NK-92 treated with Interleukin-12 subunit alpha and Interleukin-12 subunit beta, amount 100 ng/mL, for 24 hours (cell line): ENCODE measurements at places on chromosomes 12 and 14.
A peak's percentile ranks its signal among the peaks of the same experiment; 100 is the strongest.

- no peak for DNase-seq
These were observed 21.6 kb upstream of the STAC3 start for GRCh38 chr12:57272337-57273151.

- no peak for DNase-seq
These were observed 67.3 kb downstream of the PTPRO start for GRCh38 chr12:15389561-15389960.

DNA sequence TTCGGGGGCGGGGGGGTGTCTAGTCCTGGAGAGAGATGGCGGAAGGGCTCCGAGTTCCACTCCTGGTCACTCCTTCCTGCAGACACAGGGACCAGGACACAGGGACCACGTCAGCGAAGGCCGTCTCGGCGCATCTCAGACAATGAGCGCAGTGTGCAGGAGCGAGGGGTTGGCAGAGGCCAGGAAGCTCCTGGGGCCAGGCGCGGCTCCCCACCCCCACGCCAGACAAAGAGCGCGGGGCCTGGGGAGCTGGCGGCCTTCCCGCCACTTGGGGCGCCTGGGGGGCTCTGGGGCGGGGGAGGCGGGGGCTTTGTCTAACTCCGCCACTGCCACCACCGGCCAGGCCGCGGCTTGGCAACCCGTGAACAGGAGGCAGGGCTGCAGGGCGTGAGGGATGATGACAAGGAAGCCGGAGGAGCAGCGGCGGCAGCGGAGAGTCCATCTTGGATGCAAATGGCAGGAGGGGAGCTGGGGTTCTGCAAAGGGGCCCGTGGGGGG, 2.2 kb downstream of the CDK2AP1 start:
- no peak for DNase-seq

GRCh38 chr12:101838628-101839323, 8.0 kb upstream of the GNPTAB start:
- DNase-seq = no peak

GRCh38 chr12:27709932-27710591, 570 bp upstream of the MRPS35 start:
- no peak for DNase-seq

- no peak for DNase-seq
These were observed 94.1 kb downstream of the LGMN start for GRCh38 chr14:92654239-92654901.

DNA sequence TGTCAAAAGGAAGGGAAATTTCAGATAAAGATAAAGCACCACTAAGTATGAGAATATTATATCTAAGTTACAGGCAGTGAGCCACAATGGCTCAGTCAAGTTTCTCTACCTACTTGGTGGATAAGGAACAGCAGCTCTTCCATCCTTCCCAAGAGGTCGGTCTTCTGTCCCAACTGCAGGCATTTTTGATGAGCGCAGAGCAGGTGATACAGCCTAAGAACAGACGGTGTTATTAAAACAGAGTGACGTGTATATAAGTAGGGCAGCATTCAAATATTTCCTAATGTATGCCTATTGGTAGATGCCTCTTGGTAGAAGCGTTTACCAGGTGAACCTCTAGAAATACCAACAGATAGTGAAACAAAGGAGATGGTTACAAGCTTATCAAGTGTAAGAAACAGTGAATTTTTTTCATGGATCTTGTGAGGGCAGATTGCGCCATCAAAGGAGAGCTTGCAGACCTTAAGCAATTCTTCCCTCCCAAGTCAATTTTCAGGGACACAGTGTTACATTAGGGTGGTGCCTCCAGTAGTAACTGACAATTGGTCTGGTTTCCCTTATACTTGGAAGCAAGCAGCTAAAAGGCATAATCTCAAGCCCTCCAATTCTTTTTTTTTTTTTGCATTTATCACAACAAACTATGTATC, 274.5 kb downstream of the MED13L start:
- DNase-seq = no peak

- peak; percentile 98 for DNase-seq
These were observed at the start of the genes MPHOSPH9 and MTRFR for GRCh38 chr12:123232807-123233504. Gene MPHOSPH9 (minus strand): TSS chr12:123233141. CDS start chr12:123230364, 2,777 bp downstream. Gene MTRFR (plus strand): TSS chr12:123233436. CDS start chr12:123253675, 20,239 bp downstream.

- DNase-seq = no peak
These were observed 7.2 kb upstream of the LGALS3 start for GRCh38 chr14:55121628-55122439.

GRCh38 chr12:119808441-119808840, 68.7 kb downstream of the CIT start:
- no peak for DNase-seq

DNA sequence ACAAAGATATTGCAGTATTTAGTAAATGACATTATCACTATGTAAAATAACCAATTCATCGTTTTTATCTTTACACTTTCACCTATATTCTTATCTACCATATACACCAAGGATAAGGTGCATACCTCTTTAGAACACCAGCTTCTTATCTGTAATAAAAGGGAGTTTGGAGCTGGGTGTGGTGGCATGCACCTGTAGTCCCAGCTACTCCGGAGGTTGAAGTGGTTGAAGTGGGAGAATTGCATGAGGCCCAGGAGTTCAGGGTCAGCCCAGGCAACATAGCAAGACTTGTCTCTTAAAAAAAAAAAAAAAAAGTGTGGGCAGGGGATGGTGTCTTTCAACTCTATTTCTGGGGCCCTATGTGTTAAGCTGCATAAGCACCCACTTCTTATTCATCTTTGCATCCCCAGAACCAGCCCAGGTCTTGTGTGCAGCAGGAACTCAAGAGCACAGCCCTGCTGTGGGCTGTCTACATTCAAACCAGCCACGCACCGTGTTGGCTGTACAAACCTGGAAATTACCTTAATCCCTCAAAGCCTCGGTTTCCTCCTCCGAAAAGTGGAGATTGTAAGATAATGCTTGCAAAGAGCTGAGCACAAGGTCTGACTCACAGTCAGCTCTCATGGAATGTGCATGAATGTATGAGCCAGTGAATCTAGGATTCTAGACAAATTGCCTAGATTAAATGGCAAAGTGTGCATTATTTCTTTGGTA, 256.6 kb upstream of the FOXN3 start:
- no peak for DNase-seq

DNA sequence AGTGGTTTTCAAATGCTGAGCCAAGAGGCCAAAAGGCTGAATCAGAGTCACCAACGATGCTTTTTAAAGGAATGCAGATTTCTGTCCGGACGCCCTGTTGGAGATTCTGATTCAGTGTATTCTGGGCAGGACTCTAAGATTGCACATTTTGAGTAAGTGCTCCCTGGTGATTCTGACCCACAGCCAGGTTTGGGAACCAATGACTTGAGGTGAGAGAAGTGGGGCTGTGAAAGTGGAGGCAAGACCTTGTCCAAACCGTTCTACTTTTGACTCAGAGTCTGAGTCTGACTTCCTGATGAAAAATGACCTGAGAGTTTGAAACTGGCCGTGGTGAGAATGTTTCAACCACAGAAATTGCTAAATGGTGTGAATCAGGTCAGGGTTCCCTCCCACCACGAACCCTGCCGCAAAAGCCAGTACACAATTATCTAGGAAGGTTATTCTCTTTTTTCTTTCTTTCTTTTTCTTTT, 90.2 kb downstream of the NTN4 start:
- DNase-seq = peak; percentile 43

DNA sequence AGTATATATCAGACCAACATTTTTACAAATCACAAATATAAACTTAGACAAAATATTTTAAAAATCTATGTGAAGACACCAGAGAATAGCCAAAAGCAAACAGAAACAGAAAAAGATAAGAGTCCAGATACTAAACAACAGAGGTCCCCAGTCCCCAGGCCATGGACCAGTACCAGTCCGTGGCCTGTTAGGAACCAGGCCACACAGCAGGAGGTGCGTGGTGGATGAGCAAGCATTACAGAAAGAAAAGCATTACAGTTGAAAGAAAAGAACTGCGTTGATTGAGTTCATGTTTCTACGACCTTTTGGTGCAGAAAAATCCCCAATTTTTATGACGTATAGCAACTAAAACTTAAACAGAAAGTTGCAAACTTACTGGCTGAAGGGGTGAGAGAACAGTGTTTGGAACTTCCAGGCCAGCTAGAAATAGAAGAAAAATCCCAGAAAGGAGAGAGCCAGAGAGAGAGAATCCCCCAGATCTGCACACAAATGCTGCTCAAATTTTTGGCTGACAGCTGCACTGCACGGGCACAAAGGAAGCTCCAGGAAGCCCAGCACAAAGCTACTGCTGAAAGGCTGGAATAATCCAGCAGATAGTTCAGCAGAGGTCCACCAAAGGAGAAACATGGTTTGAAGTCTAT, 159.6 kb upstream of the C14orf180 start:
- no peak for DNase-seq

DNA sequence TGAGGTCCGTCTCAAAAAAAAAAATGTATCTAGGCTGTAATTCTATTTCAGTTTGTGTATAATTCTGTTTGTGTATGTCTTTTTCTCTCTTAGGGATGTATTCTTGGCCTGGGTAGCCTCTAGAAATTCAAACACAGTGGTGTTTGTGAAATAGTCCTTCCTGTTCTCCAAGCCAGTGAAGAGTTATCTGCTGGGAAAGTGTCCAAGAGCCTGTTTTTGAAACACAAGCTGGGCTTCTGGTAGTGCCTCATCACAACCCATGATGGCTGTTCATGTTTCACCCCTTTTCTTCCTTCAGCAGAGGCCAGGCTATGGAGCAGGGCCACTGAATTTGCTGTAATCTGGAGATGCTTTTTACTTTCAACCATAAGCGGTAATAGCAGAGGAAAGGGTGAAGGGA, 14.7 kb downstream of the METTL3 start:
- DNase-seq = no peak

GRCh38 chr12:132327336-132328171, 1.8 kb downstream of the GALNT9 start:
- no peak for DNase-seq

GRCh38 chr12:14257734-14258574, 107.5 kb upstream of the ATF7IP start:
- DNase-seq = peak; percentile 3

- no peak for DNase-seq
These were observed 221.9 kb downstream of the PELI2 start for GRCh38 chr14:56339855-56340701.

DNA sequence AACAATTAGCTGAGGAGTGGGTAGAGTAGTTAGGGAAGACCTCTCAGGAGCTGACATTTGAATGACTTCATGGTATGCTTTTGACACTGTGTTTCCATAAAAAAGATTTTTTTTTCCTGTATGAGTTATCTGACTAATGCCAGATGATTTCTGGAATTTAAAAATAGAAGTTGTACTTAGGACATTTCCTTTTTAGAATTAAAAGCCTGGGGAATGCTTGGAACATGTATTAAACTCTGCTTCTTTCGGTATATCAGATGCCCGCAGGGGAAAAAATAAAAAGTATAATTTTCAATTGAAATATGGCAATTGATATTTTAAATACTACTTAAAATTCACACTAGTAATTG, 41.1 kb downstream of the BRMS1L start:
- no peak for DNase-seq

- no peak for DNase-seq
These were observed 142.8 kb downstream of the PAWR start for GRCh38 chr12:79547735-79548609.

DNA sequence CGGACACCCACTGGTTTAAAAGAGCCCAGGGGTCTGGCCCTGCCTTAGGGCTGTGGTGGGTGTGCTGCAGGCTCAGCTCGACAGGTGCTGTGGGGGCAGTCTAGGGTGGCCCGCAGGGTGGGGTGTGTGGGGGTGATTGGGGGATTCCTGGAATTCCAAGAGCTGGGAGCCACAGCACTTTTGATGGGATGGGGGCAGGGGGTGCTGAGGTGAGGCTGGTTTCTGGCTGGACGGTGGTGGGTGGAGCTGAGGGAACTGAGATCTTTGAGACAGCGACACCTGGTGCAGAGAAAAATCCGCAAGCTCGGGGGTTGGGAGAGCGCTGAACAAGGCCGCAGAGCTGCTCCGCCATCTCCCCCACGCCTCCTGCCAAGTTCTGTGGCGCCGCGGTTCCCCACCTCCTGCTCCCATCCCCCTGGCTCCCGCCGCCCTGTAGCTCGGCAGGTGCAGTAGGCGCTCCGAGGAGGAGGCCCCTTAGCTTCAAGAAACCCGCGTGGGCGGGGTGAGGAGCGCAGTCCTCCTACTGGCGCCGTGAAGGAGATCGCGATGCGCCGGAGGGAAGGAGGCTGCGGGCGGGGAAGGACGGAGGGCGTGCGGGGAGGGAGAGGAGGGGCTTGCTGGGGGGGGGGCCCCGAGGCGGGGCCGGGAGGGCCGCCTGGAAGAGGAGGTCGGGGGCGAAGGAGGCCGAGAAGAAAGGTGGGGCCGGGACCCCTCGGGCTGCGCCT, 1.3 kb upstream of the TEDC1 start:
- DNase-seq = peak; percentile 68

- DNase-seq = no peak
These were observed 89.0 kb downstream of the STON2 start for GRCh38 chr14:81311141-81311540.

DNA sequence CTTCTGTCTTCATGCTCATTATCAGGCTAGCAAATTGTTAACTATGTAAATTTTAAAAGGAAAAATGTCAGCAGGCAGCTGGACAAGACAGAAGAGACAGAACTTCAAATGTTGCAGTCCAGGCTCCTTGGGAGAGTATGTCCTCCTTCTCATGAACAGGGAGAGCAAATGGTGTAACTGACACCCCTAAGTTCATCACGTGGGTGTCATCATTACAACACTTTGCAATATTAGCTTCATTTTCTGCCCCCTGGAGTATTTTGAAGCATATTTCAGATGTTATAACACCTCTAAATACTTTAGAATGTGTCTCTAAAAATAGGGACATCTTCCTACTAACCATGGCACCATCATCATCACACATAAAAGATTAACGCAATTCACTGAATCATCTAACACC, 62.1 kb downstream of the ZNF664 start:
- no peak for DNase-seq

GRCh38 chr14:64550621-64551333, 1.0 kb downstream of the PPP1R36 start:
- DNase-seq = no peak

DNA sequence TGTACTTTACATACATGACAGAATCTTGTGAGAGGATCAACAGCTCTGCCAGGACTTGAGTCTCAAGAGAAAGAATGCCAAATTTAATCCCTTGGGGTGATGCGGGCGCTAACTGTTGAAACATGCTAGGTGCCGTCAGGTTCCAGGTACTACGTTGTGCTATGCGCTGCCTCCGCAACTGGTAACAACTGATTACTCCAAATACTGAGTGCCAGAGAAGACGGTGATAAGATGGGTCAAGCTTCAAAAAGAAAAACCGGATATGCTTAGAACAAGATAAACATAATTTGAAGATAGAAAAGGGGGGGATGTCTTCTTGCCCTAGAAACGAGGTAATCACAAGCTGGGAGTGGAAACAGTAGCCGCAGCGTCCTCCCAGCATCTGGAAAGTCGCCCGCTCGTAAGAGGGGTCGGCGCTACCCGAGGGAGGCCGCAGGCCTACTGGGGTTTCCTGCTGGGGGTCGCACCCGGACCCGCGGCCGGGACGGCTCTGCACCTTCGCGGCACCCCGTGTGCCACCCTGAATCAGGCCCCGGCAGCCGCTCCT, 678 bp downstream of the ZBTB25 start:
- no peak for DNase-seq
